ENCODE measurements at places on chromosomes 2 and 18. TPM values are rescaled to one million over a fixed set of nuclear protein-coding genes. Genes with fewer than 3 reads are reported as not detected.

- no peaks in the 10 kb centered on the region for H3K27me3 ChIP-seq
- no peak for DNase-seq
- no peaks in the 10 kb centered on the region for H3K4me1 ChIP-seq
- no peak overlapping the region for H3K4me3 ChIP-seq
- no peak overlapping the region for H3K27ac ChIP-seq
Measured at GRCh38 chr18:12068950-12069320, 24.7 kb upstream of the ANKRD62 start.

- H3K27me3 ChIP-seq: no peaks in the 10 kb centered on the region
- no peaks in the 10 kb centered on the region for H3K4me1 ChIP-seq
- no peak for DNase-seq
- no peaks in the 10 kb centered on the region for H3K36me3 ChIP-seq
- no peak overlapping the region for H3K4me3 ChIP-seq
- H3K27ac ChIP-seq: no peak overlapping the region
Measured at GRCh38 chr2:159650574-159650973, 34.2 kb upstream of the BAZ2B start.

Gene BOK
- total RNA-seq: 15.5 TPM

DNA sequence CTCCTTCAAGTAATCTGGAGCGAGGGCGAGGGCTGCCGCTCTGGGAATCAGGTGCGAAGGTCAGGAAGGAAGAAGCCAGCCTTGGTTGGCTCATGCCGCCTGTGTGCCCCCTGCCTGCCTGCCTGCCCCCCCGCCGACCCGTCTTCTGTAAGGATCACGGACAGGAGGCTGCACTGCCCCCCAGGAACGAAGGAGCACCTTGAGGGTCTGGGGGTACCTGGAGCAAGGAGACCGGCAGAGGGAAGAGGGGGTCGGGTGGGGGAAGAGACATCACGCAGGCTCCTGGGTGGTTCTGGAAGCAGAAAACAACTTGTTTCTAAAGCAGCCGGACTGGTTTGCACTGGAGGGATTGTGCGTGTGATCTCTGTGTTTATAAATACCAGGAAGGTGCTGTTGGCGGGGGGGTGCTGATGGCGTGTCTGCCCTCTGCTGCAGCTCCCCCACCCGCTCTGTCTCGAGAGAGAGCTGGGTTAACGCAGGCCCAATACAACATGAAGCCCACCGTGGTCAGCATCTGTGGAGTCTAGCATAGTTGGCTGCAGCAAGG lies 1.7 kb downstream of the FOSL2 start:
- no peak overlapping the region for H3K4me3 ChIP-seq
- peaks cover 12% of the 10 kb centered on the region for H3K36me3 ChIP-seq
- DNase-seq: no peak
- H3K27me3 ChIP-seq: no peaks in the 10 kb centered on the region

Gene SLC40A1
- total RNA-seq: not detected

GRCh38 chr18:54558609-54559585 lies 32.1 kb upstream of the DYNAP start:
- DNase-seq: peak; percentile 60
- no peak overlapping the region for H3K4me3 ChIP-seq
- no peaks in the 10 kb centered on the region for H3K36me3 ChIP-seq

GRCh38 chr2:68216454-68217310 lies 35.6 kb downstream of the PPP3R1 start:
- peaks cover 6% of the 10 kb centered on the region for H3K36me3 ChIP-seq
- no peaks in the 10 kb centered on the region for H3K27me3 ChIP-seq
- H3K4me3 ChIP-seq: no peak overlapping the region
- H3K4me1 ChIP-seq: peaks cover 22% of the 10 kb centered on the region

DNA sequence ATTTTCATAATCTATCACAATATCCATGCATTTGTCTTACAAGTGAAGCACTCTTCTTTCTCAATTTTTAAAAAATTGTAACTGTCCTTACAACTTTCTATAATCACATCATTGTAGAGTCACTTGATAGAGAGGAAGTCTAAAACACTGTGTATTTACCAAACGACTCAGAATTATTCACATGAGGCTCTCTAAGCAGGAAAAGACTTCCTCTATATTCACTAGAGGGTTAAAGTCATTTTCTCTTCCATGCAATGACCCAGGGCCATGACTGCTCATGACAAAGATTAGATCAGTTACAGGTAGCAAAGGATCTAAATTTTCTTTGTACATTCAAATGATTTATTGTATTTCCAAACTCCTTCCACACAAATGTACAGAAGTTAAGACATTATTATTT lies 9.0 kb upstream of the SLC1A4 start:
- H3K36me3 ChIP-seq: no peaks in the 10 kb centered on the region
- H3K27ac ChIP-seq: peak overlapping the region; percentile 37
- H3K4me1 ChIP-seq: peaks cover 26% of the 10 kb centered on the region
- H3K27me3 ChIP-seq: no peaks in the 10 kb centered on the region
- no peak for DNase-seq
- no peak overlapping the region for H3K4me3 ChIP-seq

Gene ABCB11
- not detected for total RNA-seq

Gene UGT1A10
- total RNA-seq: not detected

- no peaks in the 10 kb centered on the region for H3K36me3 ChIP-seq
- H3K27ac ChIP-seq: peak overlapping the region; percentile 97
- no peaks in the 10 kb centered on the region for H3K27me3 ChIP-seq
- no peak overlapping the region for H3K4me3 ChIP-seq
Measured at GRCh38 chr18:46322941-46323340, 218.8 kb downstream of the HAUS1 start.

Gene SPATA3
- total RNA-seq: not detected

Gene DLX1
- 0.81 TPM for total RNA-seq

Gene RGPD4
- total RNA-seq: 0.14 TPM

DNA sequence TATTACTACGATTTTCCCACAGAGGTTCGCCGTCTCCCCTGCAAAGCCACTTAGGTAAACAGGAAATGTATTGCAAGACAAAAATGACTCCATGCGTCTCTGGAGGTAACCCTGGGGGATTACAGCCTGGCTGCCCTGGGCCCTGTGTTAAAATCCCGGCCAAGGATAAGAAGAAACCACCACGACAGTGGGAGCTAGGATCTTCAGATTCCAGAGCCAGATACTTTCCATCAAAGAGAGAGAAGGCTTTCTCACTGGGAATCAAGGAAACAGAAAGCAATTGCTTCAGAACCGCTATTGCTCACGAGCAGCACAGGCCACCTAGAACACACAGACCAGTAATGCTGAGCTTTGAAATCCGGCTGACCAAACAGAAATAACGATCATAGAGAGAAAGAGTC lies 97.9 kb upstream of the ZNF516 start:
- no peak for DNase-seq
- no peak overlapping the region for H3K27ac ChIP-seq
- H3K27me3 ChIP-seq: no peaks in the 10 kb centered on the region
- no peak overlapping the region for H3K4me3 ChIP-seq

Gene IL1RL1
- total RNA-seq: 25.6 TPM

- DNase-seq: no peak
- H3K4me1 ChIP-seq: no peaks in the 10 kb centered on the region
- peaks cover 42% of the 10 kb centered on the region for H3K36me3 ChIP-seq
- no peak overlapping the region for H3K27ac ChIP-seq
- no peaks in the 10 kb centered on the region for H3K27me3 ChIP-seq
Measured at GRCh38 chr2:240528406-240529040, 29.3 kb downstream of the ANKMY1 start.

DNA sequence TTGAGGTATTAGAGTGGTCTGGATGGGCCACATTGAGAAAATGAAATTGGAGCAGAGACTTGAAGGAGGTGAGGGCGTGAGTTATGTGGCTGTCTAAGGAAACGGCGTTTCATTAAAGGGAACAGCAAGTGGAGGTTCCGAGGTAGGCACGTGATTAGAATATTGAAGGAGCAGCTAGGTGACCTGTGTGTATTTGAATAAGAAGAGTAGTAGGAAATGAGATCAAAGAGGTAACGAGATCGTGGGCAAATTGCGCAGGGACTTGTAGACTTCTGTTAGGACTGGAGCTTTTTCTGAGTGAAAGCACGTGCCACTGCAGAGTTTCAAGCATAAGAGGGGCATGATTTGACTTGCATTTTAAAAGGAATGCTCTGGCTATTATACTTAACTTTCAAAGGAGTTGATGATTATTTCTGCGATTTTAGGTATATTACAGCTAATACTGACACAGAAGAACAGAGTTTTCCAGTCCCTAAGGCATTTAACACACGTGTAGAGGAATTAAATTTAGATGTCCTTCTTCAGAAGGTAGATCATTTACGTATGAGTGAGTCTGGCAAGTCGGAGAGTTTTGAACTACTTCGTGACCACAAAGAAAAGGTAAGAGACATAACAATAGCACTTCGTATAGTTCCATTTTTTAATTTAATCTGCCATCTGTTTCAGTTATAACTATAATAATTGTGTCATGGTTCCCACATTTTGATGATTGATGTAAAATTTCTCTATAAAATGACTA lies 48.7 kb downstream of the RMDN2 start:
- H3K4me1 ChIP-seq: no peaks in the 10 kb centered on the region
- no peaks in the 10 kb centered on the region for H3K36me3 ChIP-seq
- H3K27ac ChIP-seq: no peak overlapping the region
- peaks cover 23% of the 10 kb centered on the region for H3K27me3 ChIP-seq
- H3K4me3 ChIP-seq: no peak overlapping the region
- DNase-seq: no peak

Gene SERPINB8
- total RNA-seq: 54.1 TPM

Gene VIL1
- total RNA-seq: not detected

DNA sequence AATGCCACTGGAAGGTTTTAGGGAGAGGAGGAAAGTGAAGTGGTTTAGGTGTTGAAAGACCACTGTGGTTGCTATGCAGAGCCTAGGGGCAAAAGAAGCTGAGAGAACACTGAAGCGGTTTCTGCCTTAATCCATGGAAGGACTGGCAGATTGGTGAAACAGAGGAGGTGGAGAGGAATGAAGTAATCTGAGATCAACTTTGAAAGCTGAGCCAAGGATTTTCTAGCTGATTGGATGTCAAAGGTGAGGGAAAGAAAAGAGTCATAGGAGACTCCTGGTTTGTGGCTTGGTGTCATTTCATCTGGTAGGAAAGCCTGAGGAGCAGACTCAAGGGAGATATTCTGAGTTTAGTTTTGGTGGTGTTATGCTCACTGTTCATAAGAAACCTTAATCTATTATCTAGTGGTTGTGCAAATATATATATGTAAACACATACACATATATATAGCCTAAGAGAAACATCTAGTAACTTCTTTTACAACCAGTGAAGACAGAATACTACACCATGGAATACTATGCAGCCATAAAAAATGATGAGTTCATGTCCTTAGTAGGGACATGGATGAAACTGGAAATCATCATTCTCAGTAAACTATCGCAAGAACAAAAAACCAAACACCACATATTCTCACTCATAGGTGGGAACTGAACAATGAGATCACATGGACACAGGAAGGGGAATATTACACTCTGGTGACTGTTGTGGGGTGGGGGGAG lies 134.1 kb upstream of the CREB1 start:
- H3K27me3 ChIP-seq: no peaks in the 10 kb centered on the region
- H3K4me3 ChIP-seq: no peak overlapping the region
- H3K27ac ChIP-seq: peak overlapping the region; percentile 85
- peaks cover 27% of the 10 kb centered on the region for H3K4me1 ChIP-seq
- peak; percentile 52 for DNase-seq
- no peaks in the 10 kb centered on the region for H3K36me3 ChIP-seq

DNA sequence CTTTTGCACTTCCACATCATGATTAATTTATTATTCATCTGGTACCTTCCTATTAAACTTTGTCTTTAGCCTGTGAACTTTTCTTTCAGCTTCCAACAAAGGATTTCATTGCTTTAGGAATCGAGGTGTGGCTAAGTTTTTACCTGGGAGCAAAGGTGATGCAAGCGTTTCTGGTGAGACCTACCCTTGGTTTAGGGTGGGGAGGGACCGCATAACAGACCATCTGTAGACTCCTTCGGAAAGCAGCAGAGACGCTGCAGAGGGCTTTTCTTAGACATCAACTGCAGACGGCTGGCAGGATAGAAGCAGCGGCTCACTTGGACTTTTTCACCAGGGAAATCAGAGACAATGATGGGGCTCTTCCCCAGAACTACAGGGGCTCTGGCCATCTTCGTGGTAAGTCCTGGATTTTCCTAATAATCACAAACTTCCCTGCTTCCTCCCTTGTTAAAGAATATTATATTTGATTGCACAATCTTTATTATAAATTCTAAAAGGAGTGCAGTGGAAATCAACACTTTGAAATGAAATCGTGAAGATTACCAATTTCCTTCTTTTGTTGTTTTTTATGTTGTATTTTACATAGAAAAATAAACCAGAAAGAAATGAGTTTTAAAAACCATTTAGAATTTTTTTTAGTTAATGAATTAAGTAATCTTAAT lies at the start of gene DSG3:
Gene DSG3, plus strand, starts transcription at position 212 of the 662 bp plus-strand sequence. Its CDS starts 137 bp downstream, at position 349.
- DNase-seq: peak; percentile 94
- peaks cover 9% of the 10 kb centered on the region for H3K4me1 ChIP-seq
- H3K4me3 ChIP-seq: peak within 1 kb of the TSS; percentile 75
- peak within 1 kb of the TSS; percentile 88 for H3K27ac ChIP-seq

Gene NDC80
- 29.6 TPM for total RNA-seq

Gene SERPINB11
- total RNA-seq: not detected

DNA sequence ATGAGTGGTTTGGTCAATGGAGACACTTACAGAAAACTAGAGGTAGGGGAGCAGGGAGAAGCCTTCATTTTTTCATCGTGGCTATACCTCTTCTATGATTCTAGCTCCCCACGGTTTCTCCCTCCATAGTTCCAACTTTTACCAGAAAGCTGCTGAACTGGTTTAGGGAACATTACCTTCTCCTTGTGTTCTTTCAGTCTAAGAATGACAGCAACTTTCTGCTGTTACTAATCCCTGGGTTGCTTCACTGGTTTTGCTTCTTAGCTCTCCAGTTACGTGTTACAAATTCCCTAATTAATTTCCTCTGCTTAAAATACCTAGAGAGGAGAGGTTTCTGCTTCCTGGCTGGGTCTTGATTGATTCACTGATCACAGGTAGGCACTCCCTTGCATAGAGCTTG lies 499.9 kb downstream of the SLC4A3 start:
- H3K4me1 ChIP-seq: no peaks in the 10 kb centered on the region
- H3K27me3 ChIP-seq: no peaks in the 10 kb centered on the region
- H3K36me3 ChIP-seq: no peaks in the 10 kb centered on the region
- DNase-seq: no peak
- H3K27ac ChIP-seq: no peak overlapping the region
- no peak overlapping the region for H3K4me3 ChIP-seq

Gene PRR30
- not detected for total RNA-seq

Gene KANSL3
- 36.0 TPM for total RNA-seq

Gene FLACC1
- 1.1 TPM for total RNA-seq

Gene MIB1
- 40.5 TPM for total RNA-seq

- H3K4me1 ChIP-seq: no peaks in the 10 kb centered on the region
- no peak overlapping the region for H3K27ac ChIP-seq
- H3K27me3 ChIP-seq: no peaks in the 10 kb centered on the region
- peaks cover 6% of the 10 kb centered on the region for H3K36me3 ChIP-seq
- no peak for DNase-seq
- H3K4me3 ChIP-seq: no peak overlapping the region
Measured at GRCh38 chr2:27822049-27822448, 50.5 kb downstream of the MRPL33 start.

DNA sequence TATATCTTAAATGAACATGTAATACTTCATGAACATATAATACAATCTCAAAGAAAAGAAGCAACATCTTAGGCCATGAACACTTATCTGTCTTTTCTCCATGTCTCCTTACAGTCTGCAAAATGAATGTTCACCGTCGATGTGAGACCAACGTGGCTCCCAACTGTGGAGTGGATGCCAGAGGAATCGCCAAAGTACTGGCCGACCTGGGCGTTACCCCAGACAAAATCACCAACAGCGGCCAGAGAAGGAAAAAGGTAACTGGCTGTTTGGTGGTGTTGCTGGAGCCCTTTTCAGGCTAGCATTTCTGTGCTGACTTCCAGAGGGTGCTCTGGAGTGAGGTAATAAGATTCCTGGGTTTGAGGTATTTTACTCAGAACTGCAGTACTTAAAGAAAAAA lies 295.9 kb upstream of the EPAS1 start:
- H3K4me3 ChIP-seq: no peak overlapping the region
- H3K4me1 ChIP-seq: no peaks in the 10 kb centered on the region
- H3K36me3 ChIP-seq: peaks cover 12% of the 10 kb centered on the region
- no peak overlapping the region for H3K27ac ChIP-seq

Gene CD207
- not detected for total RNA-seq

Measured in MCF 10A (cell line).